Stimulated activated naive CD4-positive, alpha-beta T cell (primary cell): ENCODE measurements at places on chromosomes 7 and 10.
A peak's percentile ranks its signal among the peaks of the same experiment; 100 is the strongest.

- DNase-seq: no peak
These were observed 23.3 kb upstream of the SORCS3 start for GRCh38 chr10:104617831-104618230.

- no peak for DNase-seq
These were observed 74.7 kb upstream of the UNC5B start for GRCh38 chr10:71137701-71138100.

- no peak for DNase-seq
These were observed 176.6 kb downstream of the JCAD start for GRCh38 chr10:29882766-29883165.

GRCh38 chr10:49254556-49255318 lies 44.2 kb upstream of the C10orf71 start:
- DNase-seq: no peak

DNA sequence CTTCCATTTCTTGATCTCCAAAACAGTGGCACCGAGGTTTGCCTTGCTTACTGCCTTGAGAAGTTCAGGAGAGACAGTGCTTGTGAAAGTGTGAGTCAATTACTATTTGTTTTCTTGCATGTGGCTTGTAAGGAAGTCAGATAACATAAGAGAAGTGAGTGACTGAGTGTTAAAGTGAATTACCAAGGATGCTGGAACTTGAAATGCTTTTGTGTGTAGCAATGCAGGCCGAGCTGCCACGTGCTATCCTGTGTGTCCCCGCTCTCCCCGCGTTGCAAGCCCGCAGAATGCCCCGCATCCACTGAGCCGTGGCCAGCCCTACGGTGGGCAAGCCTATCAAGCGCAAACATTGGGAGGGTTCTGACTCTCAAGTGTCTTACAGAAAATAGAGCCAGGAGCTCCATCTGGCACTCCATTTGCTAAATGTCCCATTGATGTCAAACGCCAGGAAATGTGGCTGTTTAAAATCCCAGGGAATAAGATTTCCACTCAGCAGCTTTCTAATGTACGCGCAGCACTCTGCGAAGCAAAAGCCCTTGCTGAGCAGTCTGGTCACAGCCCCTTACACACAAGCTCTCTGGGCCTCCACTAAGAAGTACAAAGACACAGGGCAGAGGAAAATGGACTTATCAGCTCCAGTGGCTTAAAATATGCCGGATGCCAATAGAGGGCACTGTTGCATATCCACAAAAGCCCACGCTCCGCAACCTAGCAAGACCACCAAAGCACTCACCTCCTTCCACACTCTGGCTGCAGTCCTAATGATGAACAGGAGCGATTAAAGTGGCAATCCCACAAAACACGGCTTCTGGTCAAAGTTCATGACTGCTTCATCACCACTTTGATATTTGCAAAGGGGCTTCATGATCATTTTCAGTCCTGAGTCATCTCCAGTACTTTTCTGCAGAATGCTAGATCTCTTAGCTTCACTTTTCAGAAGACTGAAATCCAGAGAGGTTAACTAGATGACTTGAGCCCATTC lies 158.0 kb upstream of the ITGB1 start:
- DNase-seq: no peak

GRCh38 chr10:114458955-114459354 lies 54.7 kb upstream of the AFAP1L2 start:
- DNase-seq: no peak

GRCh38 chr7:87797798-87798403 lies 78.3 kb downstream of the SLC25A40 start:
- DNase-seq: no peak

GRCh38 chr10:72800000-72800740 lies 93.4 kb upstream of the OIT3 start:
- DNase-seq: no peak

DNA sequence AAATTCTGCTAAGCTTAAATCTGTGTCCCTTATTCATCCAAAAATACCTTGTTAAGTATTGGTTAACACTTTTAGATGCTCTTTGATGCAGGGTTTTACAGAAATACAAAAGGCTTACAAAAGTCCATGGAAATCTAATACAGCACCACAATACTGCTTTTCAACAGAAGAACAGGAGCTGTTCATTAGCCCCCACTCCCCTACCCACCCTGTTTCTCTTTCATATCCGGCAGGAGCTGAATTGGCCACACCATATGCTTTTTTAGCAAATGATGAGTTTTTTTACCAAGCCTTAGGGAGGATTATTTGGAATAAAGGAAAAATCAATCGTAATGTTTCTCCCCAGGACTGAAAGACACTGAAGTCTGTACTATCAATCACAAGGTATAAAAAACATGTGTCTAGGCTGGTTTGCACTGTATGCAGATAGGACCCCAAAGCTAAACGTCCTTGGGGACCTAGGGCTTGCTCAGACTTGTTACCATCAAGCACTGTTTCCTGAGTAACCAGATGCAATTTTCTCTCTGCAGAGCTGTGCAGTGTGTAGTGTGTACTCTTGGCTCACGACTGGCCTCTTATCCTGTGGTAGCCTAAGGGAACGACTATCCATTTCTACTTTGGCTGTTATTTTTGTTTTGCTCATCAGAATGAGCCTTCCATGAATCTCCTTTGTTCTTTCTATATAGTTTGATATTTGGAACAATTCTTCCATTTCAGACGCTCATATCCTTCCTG lies 143.3 kb upstream of the LRGUK start:
- no peak for DNase-seq

DNA sequence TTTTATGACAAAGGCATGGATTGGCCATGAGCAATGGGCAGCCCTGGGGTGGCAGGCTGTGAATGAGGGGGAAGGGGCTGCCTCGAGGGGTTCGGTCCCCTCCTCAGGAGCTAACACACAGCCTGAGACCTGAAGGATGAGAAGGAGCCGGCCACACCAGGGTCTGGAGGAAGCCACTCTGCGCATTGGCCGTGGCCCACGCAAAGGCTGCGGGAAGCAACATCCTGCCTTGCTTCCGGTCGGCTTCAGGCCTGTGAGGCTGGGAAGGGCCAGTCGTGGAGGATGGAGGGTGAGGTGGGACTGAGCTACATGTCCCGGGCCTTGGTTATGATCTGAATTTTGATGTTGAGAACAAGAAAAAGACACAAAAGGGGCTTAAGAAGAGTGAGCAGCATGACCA lies 49.4 kb downstream of the RGS10 start:
- DNase-seq: peak; percentile 8

- peak; percentile 14 for DNase-seq
These were observed at the start of gene ICA1 for GRCh38 chr7:8261711-8262695. Gene ICA1 (minus strand): TSS chr7:8262167. CDS start chr7:8235926, 26,241 bp downstream.
